ENCODE measurements at places on chromosomes 5 and 9.

DNA sequence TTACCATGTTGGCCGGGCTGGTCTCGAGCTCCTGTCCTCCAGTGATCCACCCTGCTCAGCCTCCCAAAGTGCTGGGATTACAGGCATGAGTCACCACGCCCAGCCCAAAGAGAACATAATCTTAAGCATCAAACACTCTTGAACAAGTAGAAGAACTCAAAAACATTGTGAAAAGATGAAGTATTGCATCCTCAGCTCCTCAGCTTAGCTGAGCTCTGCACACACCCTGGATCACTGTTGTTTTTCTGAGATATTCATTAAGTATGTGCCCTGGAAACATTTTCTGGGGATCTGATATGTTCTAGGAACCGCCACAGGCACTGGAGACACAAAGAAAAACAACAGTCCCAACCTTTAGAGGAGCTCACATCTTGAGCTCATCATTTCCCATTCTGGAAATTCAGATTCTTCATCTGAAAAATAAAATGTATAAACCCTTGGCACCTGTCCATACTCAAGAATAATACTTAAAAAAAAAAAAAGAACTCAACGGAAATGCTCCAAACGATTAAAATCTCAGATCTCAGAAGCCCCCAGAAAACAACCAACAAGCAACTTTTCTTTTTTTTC lies 62.2 kb upstream of the ZNF462 start:
- no peak for DNase-seq

- no peak for DNase-seq
Observed at GRCh38 chr9:107683566-107683965, 194.0 kb upstream of the KLF4 start.

GRCh38 chr5:79285833-79286232 lies 49.9 kb downstream of the JMY start:
- no peak for DNase-seq

DNA sequence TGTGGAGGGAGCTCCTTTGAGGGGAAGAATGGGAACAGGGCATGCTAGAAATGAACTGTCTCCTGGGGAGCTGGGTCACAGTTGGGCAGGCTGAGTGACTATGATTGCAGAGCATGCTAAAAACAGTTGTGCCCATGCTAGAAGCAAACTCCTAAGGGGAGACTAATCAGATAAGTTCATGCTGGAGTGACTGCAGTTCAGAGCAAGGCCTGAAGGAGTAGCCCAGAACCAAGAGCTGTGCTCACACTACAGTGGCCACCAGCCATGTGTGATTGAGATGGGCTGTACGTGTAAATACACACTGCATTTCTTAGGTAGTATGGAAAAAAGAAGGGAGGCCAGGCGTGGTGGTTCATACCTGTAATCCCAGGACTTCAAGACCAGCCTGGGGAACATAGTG lies 10.3 kb upstream of the AK1 start:
- peak; percentile 75 for DNase-seq

DNA sequence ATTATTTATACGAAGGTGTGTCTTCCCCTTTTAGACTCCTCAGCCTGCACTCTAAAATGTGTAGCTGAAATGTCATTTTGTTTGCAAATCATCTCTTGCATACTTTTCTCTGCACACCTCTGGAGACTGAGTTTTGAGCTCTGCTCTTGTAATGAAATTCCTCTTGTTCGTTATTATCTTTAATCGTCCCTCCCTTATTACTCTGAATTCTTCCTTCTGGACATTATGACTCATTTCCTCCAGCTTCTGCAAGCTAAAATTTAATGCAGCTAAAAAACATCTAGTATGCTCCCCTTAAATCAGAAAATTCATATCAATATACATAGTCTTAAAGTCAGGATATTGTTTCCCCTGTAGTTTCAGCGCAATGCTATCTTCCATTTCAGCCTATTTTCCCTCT lies 13.5 kb downstream of the ISL1 start:
- DNase-seq: no peak

GRCh38 chr9:105051897-105052296 lies 123.9 kb upstream of the ABCA1 start:
- no peak for DNase-seq

DNA sequence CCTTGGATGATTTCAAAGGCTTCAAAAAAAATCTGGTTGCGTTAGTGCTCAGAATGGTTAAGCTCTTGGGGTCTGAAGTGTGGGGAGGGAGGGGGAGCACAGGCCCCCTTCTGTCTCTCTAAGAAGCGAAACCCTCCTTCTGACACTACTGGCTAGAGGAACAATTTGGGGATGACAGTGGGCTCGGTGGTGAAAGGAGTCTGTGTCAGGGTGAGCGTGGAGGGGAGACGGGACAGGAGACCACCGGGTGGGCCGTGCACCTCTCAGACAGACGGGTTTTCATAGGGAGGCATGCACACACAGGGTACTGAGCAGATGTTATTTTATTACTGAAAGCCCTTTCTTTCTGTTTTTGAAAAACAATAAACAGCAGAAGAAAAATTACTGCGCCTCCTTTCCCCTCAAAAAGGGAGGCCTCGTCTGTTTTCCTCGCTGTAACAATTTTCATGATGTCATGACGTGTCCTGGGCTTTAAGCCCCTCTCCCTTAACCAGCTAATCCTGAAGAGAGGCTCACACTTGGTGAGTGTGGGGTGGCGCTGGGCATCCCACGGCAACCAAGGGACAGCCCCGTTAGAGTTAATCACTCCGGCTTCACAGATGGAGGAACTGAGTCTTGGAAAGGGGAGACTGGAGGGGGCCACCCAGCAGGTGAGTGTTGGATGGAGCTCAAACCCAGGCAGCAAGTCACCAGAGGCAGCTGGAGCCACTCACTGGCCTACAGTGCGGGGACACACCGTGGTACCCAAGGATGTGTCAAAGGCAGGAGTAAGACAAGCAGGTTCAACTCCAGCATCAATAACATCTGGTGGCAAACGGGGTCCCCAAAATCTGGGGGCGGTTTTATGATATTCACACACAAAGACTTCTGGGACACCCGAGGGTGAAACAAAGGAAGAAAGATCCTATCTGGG lies 53.4 kb downstream of the PTCH1 start:
- DNase-seq: no peak

DNA sequence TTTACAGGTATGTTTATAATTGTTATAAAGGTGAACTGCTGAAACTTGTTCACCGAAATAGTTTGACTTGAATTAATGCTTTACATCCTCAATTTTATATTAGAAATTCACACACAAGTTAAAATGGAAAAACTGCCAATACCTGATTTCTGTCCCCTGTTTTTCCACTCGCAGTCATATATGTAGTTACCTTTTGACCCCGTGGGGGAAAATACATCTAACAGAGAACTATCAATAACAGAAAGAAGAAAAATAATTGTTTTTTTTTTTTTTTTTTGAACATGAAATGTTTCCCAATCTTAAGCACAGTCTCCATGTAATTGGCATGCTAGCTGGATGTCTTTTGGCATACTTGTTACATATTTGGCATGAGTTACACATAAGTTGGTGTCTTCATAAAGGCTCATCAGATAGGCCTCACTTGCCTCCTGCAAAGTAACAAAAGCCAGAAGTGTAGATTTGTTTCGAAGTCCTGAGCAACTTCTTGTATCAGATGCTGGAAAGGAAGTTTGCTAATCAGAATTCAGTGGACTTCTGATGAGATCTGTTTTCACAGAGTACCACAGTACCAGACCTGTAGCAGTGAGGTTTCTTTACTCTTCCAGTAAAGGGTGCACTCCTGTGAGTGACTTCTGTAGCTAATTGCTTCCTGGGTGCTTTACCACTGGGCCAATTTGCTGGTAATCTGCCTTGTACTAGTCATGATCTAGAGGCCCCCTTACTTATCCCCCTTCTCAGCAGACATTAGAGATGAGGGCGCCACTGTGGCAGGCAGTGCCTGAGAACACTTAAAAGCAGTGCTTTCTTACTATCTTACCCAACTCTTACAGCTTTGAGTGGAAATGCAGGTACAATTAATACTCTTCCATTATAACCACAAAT lies 36.2 kb upstream of the CXXC5 start:
- DNase-seq: no peak

GRCh38 chr9:130138171-130138653 lies 34.0 kb upstream of the NCS1 start:
- DNase-seq: peak; percentile 48

GRCh38 chr5:108729242-108729615 lies 18.5 kb upstream of the FER start:
- no peak for DNase-seq

GRCh38 chr5:71569748-71570509 lies 17.2 kb upstream of the MCCC2 start:
- DNase-seq: no peak

- DNase-seq: no peak
Observed at GRCh38 chr9:76289703-76290102, 104.5 kb downstream of the RFK start.

DNA sequence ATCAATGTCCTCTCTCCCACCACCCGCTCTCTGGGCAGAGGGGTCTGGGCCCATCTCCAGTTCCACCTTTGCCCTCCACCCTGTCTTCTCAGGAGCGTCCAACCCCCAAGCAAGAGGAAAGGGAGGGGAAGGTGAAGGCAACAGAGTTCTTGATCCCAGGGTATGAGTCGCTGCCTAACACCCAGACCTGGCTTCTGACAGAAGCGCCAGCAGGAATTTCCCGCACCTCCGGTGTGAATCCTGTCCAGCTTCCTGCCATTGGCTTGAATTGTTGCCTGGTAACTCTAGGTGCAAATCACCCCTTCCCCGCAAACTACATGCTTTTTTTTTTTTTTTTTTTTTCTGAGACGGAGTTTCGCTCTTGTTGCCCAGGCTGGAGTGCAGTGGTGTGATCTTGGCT lies 84.2 kb upstream of the IER5L start:
- no peak for DNase-seq

GRCh38 chr5:22611327-22611726 lies 241.8 kb downstream of the CDH12 start:
- DNase-seq: no peak

DNA sequence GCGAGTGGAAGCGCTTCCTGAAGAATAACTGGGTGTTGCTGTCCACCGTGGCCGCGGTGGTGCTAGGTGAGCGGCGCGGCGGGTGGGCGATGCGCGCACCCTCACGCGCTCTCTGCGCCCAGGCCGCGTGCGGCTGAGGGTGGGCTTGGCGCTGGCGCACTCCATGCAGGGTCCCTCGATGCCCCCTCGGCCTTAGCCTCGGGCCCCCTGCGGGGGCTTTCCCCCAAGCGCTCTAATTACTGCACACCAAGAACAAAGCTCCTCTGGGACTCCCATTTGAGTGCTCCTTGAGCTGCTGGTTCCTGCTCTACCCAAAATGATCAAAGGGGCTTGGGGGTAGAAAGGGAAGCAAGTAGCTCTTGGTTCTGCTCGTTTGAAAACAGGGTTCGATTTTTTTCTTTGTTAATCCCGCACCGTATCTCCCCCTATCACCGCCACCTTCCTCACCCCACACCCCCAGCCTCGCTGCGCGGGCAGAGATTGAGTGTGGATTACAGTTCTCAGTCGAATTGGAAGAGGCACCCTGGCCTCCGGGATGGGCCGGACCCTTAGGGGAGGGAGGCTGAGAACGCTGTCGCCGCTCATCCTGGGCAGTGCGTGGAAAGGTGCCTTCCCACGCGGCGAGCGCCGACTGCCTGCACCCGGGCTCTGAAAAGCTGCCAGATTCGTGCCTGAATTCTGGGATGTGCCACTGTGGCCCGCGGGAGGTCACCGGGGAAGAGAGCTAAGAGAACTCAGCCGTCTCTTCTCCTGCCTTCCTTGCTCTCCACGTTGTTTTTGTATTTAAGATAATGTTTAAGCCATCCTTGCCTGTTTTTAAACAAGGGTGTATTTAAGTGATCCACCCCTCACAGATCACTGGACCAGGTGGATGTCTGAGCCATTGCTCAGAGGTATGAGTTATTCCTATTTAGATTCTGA lies 697 bp downstream of the SLC1A1 start:
- DNase-seq: peak; percentile 26

- DNase-seq: no peak
Observed at GRCh38 chr5:163880302-163880701, 374.9 kb downstream of the MAT2B start.

- DNase-seq: no peak
Observed at GRCh38 chr5:129049126-129049799, 45.3 kb upstream of the ISOC1 start.

GRCh38 chr5:72465601-72466563 lies 41.3 kb downstream of the ZNF366 start:
- DNase-seq: no peak

DNA sequence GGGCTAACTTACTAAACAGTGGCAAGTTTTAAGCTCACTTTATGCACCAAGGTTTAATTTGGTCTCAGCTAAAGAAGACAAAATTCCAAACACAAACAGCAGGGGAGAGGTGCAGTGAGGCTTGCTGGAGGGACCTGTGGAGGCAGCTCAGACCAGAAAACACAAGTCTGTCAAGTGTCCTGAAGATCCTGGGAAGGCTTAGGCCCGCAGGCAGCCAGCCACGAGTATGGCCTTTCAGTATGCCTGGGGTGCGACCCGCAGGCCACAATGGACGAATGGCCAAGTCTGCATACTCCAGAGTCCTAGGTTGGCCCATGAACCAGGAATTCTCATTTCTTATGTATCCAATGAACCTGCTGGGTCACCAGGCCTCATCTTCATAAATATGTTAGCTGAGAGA lies 9.3 kb downstream of the CCNI2 start:
- DNase-seq: no peak

All from RKO (cell line).